A172 (cell line): ENCODE measurements at places on chromosomes 2 and 18. TPM values are rescaled to one million over a fixed set of nuclear protein-coding genes. Genes with fewer than 3 reads are reported as not detected.

Gene ALKAL2
- not detected in 2 replicates for total RNA-seq

- no peak for DNase-seq
These were observed 14.0 kb downstream of the MCFD2 start for GRCh38 chr2:46901611-46902010.

DNA sequence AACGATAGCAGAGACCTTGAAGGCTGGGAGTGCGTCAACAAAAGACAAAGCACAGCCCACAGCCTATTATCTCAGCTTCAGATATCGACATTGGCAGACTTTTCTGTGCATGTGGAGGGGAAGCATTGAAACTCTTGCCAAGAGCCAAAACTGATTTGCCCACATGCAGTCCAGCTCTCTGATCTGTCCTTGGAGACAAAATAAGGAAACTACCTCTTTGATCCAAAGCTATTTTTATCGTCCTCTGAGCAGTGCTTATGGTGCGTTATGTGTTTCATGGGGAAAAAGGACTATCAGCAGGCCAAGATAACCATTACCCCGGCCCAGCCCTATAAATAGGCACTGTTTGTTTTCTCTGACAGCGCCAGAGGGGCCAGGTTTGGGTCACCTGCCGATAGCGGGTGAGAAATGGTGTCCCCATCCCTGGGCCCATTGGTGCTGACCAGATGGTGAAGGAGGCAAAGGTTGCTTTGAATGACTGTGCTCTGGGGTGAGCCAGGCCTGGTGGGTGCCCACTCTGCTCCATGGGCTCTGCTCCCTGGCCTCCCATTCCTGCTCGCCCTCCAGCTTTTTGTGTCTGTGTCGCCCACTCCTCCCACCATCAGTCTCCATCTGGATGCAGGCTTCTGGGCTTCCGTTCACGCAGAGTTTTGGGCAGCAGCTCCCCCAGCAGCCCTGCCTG lies 176.1 kb upstream of the HS6ST1 start:
- no peak for DNase-seq

DNA sequence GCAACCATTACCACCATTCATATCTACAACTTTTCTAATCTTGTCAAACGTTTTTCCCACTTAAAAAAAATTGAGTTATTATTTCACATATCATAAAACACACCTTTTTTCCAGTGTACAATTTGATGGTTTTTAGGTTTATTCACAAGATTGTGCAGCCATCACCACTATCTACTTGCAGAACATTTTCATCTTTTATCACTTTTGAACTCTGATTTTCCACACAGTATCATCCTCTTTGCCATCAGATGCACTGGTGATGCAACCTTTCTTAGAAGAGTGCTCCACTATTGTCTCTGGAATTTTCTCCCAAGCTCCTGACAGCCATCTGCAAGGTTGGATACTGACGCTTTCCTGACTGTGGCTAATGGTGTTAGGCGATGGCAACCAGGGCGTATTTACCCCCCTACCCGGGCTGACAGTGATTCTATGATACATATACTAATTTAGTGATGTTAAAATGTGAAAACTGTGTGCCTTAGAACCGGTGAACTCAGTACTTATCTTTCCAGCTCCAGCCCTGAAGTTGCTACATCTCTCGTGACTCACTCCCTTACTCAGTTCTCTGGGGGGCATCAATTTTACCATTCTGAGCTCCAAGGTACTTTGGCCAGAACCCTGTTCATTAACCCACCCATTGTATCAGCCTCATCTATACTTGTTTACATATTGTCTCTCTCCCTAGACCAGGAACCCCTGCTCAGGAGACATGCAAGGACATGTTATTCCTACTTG lies 105.4 kb upstream of the SPRED2 start:
- DNase-seq = no peak

DNA sequence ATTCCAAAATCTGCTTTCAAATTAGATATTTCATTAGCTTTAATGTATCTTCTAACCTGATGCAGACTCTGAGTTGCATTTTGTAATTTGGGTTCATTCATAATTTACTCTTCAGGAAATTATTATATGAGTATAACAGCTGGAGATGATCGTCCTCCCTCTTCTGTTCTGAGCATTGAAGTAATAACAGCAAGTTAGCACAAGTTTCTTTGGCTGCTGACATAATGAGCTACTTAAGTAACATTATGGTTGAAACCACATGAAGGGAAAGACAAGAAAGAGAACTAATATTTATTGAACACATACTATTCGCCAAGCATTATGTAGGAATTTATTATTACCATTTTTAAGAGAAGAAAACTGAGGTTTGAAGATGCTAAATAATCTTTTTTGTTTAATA lies 75.1 kb downstream of the CPO start:
- DNase-seq = no peak

DNA sequence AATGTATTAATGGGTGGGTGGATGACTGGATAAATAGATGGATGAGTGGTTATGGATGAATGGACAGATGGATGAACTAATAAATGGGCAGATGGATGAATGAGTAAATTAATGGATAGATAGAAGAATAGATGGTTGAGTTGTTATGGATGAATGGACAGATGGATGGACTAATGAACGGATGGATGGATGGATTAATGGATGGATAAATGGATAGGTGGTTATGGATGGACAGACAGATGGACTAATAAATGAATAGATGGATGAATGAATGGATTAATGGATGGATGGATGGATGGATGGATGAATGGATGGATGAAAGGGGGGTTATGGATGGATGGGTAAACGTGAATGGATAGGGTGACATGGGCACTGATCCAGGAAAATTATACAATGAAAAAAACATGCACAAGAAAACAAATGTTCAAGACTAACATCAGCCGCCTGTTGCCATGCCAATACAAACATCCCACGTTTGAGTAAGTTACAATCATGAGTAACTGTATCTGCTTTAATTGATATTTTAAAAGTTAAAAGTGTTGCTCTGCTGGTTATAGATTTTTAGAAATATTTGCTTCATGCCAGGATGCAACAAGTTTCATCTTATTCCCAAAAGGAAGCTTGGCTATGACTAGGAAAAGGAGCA lies 20.8 kb downstream of the PXDN start:
- DNase-seq = no peak
